Activated CD8-positive, alpha-beta memory T cell treated with anti-CD3 and anti-CD28 coated beads for 36 hours (primary cell): ENCODE measurements at places on chromosomes 6 and 20. TPM values are rescaled to one million over a fixed set of nuclear protein-coding genes. Genes with fewer than 3 reads are reported as not detected.

Gene GPR6
- not detected for total RNA-seq

Gene DDX43
- 0.65 TPM for total RNA-seq

Gene COL9A1
- not detected for total RNA-seq

Gene HLA-DRA
- 12.9 TPM for total RNA-seq

Gene NR2E1
- not detected for total RNA-seq

Gene ARMH2
- total RNA-seq = not detected

Gene PDE10A
- not detected for total RNA-seq

Gene PSORS1C1
- not detected for total RNA-seq

Gene PRSS16
- total RNA-seq = 0.46 TPM

Gene SGK1
- total RNA-seq = 60.2 TPM

Gene THEMIS
- 33.0 TPM for total RNA-seq

Gene OPRM1
- not detected for total RNA-seq
